Stimulated activated CD8-positive, alpha-beta memory T cell treated with anti-CD3 and anti-CD28 coated beads, Interleukin-4, amount 100 ng/mL, for 4 hours (primary cell): ENCODE measurements at places on chromosomes 2 and 18.

- no peak for DNase-seq
Measured at GRCh38 chr2:199382091-199382490, 75.6 kb downstream of the SATB2 start.

GRCh38 chr2:232748038-232748437 lies 28.3 kb downstream of the KCNJ13 start:
- no peak for DNase-seq

DNA sequence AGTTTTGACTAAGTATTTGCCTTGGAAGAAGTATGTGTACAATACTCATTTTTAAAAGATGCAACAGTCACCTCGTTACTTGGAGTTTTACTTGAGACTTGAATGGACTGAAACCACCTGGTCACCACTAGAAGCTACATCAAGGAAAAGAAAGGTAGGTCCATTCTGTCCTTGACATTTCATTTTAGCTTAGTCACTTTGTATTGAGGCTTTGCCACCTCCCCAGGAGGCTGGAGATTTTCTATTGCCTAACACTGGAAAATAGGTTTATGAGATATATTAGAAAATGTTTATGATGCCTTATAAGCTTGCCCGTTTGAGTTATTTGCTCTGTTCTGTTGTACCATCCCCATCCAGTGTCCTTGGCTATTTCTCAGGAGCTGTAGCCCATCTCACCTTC lies 107.9 kb upstream of the ETAA1 start:
- DNase-seq, result no peak

DNA sequence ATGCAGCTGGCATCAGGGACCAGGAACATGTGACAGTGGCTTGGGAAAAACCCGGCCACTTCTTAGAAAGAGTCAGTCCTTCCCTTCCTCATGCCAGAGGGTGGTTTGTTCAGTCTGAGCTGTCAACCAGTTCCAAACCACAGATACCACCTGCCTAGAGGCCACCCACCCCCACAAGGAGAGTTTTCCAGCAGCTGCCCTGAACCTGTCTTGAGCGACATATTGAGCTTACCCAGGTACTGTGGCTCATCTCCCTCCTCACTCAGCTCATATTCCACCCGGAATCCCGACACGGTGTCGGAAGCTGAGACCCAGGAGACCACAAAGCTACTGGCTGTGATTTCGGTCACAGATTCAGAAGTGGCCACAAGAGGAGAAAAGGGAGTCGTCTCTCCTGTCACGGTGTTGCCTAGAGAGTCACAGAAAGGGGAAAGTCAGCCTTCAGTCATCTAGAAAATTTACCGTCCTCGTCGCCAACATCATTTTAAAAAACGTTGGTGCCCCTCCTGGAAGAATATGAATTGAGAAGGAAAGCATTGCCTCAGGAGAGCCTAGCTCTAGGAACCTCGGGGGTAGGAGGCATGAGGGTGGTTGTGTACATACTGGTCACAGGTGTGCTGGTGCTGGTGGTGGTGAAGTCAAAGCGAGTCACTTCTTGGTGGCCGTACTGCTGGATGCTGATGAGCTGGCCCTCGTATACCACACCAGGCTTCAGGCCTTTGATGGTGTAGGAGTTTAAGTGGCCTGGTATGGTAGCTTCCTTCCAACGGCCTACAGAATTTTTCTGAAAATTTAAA lies 26.3 kb downstream of the FN1 start:
- DNase-seq, result no peak

DNA sequence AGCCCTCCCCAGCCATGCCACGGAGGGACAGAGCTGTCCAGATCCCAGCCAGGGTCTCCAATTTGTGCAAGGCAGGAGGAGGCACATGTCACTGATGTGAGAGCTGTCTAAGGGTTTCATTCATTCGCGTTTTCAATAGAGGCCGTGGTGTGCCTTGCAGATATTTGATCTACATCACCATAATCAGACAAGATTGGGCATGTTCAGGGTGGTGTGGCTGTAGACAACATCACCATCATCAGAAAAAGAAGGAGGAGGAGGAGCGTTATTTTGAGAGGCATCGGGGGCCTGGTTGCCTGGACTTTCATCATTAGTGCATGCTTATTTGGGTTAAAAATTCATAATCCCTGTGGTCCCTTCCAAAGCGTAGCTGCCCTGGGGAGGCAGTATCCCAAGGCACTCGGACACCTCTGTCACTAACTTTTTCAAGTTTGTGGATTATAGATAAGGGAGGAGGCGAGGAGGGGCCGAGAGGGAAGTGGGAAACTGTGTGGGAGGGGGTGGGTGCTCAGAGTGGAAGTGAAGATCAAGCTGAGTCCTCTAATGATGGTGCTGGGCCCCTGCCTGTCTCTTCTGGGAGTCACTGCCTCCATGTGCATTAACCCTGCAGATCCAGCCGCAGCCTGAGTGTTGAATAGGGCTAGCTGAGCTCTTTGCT lies 194.1 kb downstream of the CTIF start:
- DNase-seq, result no peak

- DNase-seq, result no peak
Measured at GRCh38 chr2:161020437-161020836, 139.8 kb upstream of the TANK start.

- DNase-seq, result no peak
Measured at GRCh38 chr2:48238381-48238780, 291.6 kb upstream of the STON1 start.

DNA sequence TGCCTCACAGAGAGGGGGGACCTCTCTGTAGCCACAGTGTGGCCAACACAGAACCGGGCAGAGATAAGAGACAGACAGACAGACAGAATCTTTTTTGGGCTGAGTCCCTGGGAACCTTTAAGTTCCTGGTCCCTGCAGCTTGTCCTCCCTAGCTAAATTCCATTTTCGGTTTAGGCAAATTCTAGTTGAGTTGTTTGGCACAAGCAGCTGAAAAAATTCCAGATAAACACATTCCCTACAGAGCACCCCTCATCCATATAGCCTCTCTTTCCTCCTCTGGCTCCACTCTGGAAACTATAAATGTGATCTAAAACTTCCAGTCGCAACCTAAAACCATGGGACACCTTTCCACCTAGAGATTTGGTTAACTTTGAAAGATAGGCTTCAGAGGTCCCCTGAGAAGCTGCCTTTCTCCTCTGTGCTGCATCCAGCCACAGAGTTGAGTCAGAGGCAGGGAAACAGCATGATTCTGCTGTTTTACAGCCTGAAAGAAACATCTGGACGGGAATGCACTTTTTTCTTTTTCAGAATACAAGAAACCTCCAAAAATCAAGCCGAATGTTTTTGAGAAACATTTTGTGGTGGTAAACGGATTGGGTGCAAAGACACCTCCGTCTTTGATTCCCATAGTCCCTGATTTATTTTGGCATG lies 30.9 kb downstream of the SLC4A3 start:
- no peak for DNase-seq

DNA sequence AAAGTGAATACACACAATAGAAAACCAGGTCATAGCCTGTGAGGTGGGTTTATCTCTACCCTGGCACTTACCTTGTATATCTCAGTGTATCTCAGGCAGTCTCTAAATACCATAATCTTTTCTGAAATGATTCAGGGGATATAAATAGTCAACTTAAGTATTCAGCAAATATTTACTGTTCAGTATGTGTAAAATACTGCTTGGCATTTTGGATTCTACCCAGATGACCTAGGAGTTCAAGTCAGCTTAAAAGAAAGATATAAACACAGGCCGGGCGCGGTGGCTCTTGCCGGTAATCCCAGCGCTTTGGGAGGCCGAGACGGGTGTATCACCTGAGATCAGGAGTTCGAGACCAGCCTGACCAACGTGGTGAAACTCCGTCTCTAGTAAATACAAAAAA lies 23.8 kb downstream of the GRHL1 start:
- DNase-seq, result no peak

DNA sequence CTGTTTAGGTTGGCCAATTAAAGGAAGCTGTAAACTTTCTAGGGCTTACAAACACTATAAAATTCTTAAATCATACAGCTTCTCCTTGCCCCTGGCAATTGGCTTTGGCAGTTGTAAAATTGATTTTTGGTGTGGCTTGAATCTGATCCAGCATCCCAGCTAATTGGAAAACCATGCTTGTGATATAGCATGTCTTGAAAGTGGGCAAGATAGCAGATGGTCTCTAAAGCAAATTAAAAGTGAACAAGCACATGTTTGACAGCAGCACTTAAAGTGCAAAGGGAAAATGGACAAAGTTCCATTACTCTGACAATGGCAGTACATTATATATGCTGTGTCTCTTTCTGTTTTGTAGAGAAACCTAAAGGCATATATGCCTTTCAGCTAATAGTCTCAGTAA lies 302.9 kb upstream of the NXPH2 start:
- DNase-seq, result no peak

- DNase-seq, result no peak
Measured at GRCh38 chr2:27798948-27799645, 27.6 kb downstream of the MRPL33 start.

DNA sequence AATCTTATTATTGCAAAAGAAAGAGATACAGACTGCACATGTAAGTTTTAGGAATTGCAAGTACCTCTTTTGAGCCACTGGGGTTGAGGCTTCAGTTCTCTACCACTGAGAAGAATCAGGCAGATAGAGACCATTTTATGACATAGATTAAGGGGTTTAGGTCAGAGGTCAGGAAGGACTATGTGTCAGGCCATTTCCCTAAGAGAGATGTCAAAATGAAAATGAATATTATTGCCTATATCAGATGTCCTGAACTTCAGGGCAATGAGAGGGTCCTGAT lies 113.7 kb downstream of the GATA6 start:
- DNase-seq, result no peak

DNA sequence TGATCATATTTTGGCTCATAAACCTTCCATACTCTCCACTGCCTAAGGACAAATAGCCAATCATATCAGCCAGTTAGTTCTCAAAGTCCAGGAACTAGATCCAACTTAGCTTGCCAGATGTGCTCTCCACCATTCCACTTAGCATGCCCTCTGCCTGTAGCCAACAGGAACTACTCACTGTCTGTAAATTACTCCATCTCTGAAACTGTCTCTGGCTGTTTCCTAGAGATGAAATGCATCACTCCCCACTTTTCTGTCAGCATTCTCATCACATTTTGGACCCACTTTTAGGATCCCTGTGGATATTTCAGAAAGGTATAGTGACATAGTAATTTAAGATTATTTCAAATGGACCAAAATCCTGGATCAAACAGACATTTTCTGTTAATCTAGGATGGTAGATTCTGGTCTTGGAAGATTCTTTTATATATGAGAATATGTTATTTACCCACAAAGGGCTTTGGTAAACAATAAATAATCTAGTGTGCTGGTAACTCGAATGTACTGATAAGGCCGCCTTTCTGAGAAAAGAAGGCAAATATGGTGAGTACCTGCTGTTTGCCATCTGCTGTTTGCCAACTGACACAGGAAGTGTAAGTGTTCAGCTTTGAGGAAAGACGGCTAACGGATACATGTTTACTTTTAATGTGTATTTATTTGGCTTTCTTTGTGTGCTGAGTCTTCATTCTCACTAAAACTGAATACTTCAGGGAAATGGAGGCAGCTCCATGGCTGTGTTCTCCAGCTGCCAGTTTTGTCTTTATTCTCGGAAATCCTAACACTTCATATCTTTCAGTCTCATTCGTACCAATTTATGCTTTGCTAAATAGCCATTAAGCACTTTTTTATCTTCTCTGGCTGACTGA lies 79.5 kb downstream of the EVA1A start:
- no peak for DNase-seq

GRCh38 chr18:78753240-78753639 lies 226.4 kb upstream of the SALL3 start:
- DNase-seq, result no peak

DNA sequence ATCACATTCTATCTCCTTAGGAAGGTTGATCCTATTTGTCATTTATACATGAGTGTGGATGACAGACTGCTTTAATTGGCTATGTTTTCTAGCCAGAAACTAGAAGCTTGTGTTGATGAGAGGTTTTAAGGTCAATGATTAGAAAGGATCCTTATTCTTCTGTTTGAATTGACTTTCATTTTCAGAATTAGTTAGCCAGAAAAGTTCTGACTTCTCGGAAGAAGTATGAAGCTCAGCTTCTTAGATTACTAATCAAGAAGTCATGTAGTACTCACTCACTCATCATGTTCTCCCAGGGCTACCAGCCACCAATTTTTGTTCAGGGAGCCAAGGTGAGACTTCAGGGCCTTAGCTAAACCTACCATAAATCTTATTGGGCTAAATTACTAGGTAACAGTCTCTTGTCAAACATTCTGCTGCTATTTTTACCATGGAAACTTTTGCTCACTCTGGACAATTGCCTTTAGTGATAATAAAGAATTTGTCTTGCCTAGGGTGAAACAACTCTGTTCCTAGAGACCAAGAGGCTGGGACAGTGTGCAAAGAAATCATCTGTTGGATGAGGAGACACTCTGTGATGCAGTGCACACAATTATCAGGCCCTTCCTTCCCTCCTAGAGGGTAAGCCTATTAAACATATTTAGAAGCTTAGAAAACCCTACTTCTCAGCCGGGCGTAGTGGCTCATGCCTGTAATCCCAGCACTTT lies 111.6 kb upstream of the DNMT3A start:
- DNase-seq, result no peak

GRCh38 chr2:151028691-151029176 lies 232.9 kb downstream of the RBM43 start:
- DNase-seq, result no peak

DNA sequence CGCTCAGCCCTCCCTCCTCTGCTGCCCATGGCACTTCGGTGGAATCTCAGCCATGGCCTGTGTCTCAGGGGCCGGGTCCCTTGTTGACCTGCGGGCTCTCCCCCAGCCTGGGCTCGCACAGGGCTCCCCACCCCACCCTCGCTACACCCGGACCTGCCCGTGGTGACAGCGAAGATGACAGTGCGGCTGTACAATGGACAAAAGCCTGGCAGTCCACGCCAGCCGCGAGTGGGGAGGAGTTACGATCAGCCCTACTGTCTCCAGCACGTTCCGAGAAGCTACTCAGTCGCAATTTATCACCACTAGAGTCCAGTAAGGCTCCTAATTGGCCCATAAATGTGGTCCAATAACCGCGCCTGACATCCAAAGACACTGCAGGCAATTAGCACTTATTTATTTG lies 31.6 kb downstream of the GBX2 start:
- no peak for DNase-seq
